Testis (tissue), 5 donors: ENCODE measurements at places on chromosomes 13 and 19. TPM values are rescaled to one million over a fixed set of nuclear protein-coding genes. Genes with fewer than 3 reads are reported as not detected.

RASIP1 gene
- 11.2 TPM for total RNA-seq

GPR12 gene
- 0.06 TPM for total RNA-seq

IL17D gene
- total RNA-seq: 1.6 TPM

GRIN2D gene
- total RNA-seq: 2.4 TPM

ZFP82 gene
- 8.3 TPM for total RNA-seq

UQCR11 gene
- total RNA-seq: 45.8 TPM

LYPD5 gene
- total RNA-seq: 14.7 TPM

SIGLEC8 gene
- 0.31 TPM for total RNA-seq

ANKRD24 gene
- total RNA-seq: 21.1 TPM

COLGALT1 gene
- total RNA-seq: 70.3 TPM

SELENOV gene
- total RNA-seq: 2.5 TPM

CEP89 gene
- total RNA-seq: 17.2 TPM

RTBDN gene
- total RNA-seq: 3.8 TPM

MYO1F gene
- 6.7 TPM for total RNA-seq

C19orf81 gene
- total RNA-seq: 5.4 TPM

KIR3DL2 gene
- not detected for total RNA-seq

ZFP14 gene
- 3.5 TPM for total RNA-seq

TSHZ3 gene
- 12.7 TPM for total RNA-seq

GALP gene
- total RNA-seq: not detected

VASP gene
- total RNA-seq: 52.7 TPM

DEDD2 gene
- total RNA-seq: 54.4 TPM

NLRP7 gene
- 11.7 TPM for total RNA-seq

U2AF1L4 gene
- total RNA-seq: 49.6 TPM

HPN gene
- total RNA-seq: 0.79 TPM

OR7C1 gene
- total RNA-seq: 2.5 TPM

FXYD3 gene
- not detected for total RNA-seq

PRSS57 gene
- not detected for total RNA-seq

PODNL1 gene
- 12.6 TPM for total RNA-seq

SLC7A9 gene
- total RNA-seq: 1.6 TPM

CGB5 gene
- total RNA-seq: not detected

CCDC8 gene
- 23.3 TPM for total RNA-seq

NCCRP1 gene
- 1.1 TPM for total RNA-seq

FBXL3 gene
- 84.0 TPM for total RNA-seq

NLRP9 gene
- 0.68 TPM for total RNA-seq

GPC6 gene
- total RNA-seq: 2.2 TPM

ZNF845 gene
- total RNA-seq: 6.5 TPM

UBL5 gene
- 540 TPM for total RNA-seq

C19orf85 gene
- not detected for total RNA-seq

MATK gene
- total RNA-seq: 10.1 TPM

TNFSF9 gene
- total RNA-seq: 5.7 TPM

IGFL2 gene
- 7.6 TPM for total RNA-seq

C1QTNF9B gene
- total RNA-seq: 2.3 TPM

ZNF563 gene
- 29.1 TPM for total RNA-seq

CYP2A7 gene
- 1.1 TPM for total RNA-seq

IL4I1 gene
- 20.4 TPM for total RNA-seq

IGFL1 gene
- total RNA-seq: not detected

ZNF414 gene
- 35.8 TPM for total RNA-seq

DENND1C gene
- 1.9 TPM for total RNA-seq

NBEA gene
- 22.2 TPM for total RNA-seq

PTPRS gene
- 85.6 TPM for total RNA-seq

PNMA8B gene
- total RNA-seq: 3.1 TPM

HAUS8 gene
- total RNA-seq: 20.0 TPM

C1QTNF9 gene
- total RNA-seq: 0.43 TPM
